ENCODE measurements at places on chromosomes 5 and 9.

DNA sequence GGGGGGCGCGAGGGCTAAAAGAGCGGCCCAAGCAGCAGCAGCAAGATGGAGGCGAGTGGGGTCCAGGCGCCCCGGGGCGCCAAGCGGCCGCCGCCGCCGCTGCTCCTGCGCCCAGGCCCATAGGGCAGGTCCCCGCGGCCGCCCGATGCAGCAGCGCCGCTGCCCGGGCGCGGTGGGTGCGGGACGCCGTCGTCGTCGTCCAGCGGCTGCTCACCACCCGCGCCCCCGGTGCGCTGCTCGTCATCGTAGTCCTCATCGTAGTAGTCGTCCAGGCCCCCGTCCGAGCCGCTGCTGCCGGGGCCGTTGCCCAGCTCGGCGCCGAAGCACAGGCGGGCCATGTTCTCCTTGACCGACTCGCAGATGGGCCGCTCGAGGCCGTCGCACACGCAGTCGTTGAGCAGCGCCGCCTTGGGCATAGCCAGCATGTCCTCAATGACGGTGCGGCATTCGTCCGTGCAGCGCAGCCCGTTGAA, 1.5 kb downstream of the GAS1 start:
- no peak for DNase-seq

DNA sequence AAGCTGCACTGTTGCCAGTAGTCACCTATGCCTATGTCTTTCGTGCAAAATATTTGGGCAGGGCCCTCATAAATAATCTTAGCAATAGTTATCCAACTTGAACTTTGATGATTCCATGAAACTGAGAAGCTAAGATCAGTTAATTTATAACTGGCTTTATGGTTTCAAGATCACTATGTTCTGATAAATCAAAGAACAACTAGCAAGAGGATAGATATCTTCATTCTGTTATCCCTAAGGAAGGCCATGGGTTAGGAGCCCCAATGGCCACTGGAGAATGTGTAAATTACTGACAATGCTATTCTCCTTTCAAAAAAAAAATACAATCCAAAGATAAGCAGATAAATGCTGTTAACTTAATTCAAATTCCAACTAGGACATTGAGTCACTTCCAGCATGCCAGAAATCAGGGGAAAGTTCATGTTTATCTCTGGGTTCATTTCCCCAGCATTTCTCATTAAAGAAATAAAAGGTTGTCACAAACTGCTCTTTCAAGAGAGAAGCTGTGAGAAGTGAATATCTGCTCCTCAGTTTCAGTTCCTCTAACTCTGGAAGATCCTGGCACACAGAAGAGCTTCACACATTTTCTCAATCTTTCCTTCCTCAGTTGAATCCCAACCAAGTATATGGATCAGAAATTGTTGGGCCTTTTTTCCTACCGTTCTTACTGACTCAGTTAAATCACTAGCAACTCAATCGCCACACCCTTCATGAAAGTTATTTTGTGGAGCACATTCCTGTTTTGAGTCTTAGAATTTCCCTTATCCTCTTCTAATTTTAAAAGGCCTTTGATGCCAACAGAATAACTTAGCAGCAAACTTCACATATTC, 59.6 kb upstream of the SLC1A1 start:
- DNase-seq, result no peak

DNA sequence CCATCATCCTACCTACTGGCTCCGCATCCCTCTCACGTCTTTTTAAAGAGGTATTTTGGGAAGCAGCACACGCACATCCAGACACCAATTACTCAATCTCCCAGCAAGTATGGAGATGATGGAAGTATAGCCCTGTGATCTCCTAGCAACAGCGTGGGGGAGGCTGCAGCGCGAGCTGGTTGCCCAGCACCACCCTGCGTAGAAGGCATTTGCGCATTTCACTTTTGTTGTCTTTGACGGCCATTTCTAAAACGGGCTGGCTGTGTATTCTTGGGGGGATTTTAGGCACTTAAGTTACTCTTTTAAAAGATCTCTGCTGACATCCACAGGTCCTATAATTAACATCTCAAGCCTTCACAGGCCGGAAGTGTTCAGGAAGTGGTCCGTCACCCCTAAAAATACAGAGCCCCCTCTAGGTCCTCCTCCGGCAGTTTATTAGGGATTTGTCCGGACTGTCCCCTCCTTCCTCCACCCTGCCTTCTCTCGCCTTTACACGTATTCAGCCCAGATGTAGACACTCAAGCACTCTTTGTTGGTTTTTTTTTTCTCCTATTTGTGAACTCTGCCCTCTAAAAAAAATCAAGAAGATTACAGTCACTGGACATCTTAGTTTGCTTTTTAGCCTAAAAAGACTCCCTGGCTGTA, 371.4 kb downstream of the NTRK2 start:
- no peak for DNase-seq

DNA sequence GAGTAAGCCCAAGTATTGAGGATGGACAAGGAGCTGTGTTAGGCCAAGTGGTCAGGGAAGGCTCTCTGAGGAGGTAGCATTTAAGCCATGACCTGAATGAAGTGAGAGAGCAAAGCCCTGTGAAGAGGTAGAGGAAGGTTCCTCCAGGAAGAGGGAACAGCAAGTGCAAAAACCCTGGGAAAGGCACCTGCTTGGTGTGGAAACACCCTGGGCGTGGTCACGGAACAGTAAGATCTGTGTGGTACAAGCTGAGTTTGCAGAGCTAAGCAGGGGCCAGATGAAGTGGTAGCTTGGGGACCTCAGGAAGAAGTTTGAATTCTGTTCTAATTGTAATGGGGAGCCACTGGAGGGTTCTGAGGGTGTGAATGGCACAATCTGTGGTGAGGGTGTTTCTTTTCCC, 310.2 kb downstream of the ARHGAP26 start:
- DNase-seq, result no peak

GRCh38 chr5:77960863-77961396, 184.8 kb upstream of the TBCA start:
- no peak for DNase-seq

DNA sequence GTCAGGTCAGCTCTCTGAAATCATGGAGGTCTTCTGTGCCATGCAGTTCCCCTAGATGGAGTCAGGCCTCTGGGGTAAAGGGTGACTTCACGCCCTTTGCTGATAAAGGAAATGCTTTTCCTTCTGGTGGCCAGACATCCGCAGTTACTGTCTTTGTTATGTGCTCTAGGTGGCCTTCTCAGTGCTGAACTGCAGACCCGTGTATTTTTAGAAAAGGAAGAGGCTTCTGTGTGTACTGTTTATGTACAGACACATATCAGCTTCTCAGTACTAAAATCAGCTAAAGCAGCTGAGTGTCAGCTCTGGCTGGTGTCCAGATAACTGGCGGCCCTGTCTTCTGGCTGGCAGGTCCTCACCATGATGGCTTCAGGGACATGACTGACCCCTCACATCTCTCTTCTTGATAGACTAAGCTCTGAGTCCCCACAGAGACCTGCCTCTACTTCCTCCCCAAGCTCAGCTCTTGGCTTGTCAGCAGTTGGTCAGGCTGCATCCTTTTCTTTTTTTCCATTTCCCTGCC, 75.3 kb downstream of the ARHGAP26 start:
- no peak for DNase-seq

- no peak for DNase-seq
These were observed 21.4 kb downstream of the EEIG1 start for GRCh38 chr9:127959398-127959797.

DNA sequence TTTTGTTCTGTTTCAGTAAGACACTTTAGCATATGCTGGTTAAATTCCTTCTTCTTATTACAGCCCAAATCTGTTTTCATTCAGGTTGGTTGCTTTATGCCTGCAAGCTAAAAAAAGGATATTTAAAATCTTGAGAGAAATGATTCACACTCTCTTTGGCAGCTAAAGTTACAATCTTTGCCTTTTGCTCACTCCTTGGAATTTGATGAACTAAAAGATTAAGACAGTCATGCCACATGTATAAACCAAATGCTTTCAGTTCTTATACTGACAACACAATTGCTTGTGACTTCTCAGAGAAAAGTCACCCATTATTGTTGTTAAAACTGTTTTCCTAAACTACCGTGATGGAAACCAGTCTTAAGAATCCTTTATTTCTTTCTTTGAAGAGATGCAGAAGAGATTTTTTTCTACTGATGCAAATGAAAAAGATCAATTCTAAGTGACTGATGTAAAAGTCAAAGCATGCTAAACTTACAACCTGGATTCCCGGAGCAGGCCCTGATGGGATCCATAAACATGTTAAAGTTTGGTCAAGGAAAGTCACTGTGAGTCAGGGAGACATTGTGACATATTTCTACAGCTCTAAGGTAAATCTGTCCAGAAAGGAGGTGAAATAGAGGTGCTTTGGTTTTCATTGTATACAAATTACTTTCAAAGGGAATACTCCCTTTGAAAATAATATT, 144.2 kb upstream of the CDH10 start:
- DNase-seq, result no peak
